ENCODE measurements at places on chromosomes 5 and 9. TPM values are rescaled to one million over a fixed set of nuclear protein-coding genes. Genes with fewer than 3 reads are reported as not detected.

Gene REXO4
- total RNA-seq = 9.9 TPM

Gene PDGFRB
- total RNA-seq = 37.9 TPM

Gene ST6GALNAC4
- 9.0 TPM for total RNA-seq

Gene PSD2
- 16.7 TPM for total RNA-seq

Gene ECM2
- total RNA-seq = 10.1 TPM

Gene TIMD4
- 0.45 TPM for total RNA-seq

Gene PCDHA11
- 27.7 TPM for total RNA-seq

GRCh38 chr5:136308212-136308795 lies 57.0 kb downstream of the TRPC7 start:
- no peak for DNase-seq

- DNase-seq = peak; percentile 20
These were observed 258.5 kb downstream of the AGTPBP1 start for GRCh38 chr9:85483208-85483607.

- no peak for DNase-seq
These were observed 22.6 kb upstream of the ANKDD1B start for GRCh38 chr5:75588666-75589065.

DNA sequence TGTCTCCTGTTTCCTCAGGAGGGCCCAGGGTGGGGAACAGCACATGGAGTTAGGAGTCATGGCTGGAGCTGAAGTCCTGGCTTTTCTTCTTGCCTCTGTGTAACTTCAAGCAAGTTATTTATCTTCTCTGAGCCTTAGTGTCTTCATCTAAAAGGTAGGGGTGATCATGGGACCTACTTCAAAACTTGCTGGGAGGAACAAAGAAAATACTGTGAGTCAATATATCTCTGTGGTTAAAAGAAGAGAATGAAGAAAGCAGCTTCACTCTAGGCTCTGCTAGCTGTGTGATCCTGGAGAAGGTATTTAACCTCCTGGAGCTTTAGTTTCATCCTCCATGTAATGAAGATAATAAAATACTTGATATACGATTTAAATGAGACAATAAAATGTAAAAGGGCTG lies 26.5 kb downstream of the AFAP1L1 start:
- DNase-seq = no peak

GRCh38 chr9:133064241-133065069 lies 2.7 kb downstream of the CEL start:
- no peak for DNase-seq

GRCh38 chr5:20949636-20950035 lies 961.6 kb upstream of the CDH18 start:
- DNase-seq = no peak

GRCh38 chr5:73314395-73315257 lies 134.0 kb downstream of the FOXD1 start:
- no peak for DNase-seq

- DNase-seq = no peak
These were observed 137.6 kb downstream of the SUSD1 start for GRCh38 chr9:112037281-112038016.

- DNase-seq = no peak
These were observed 46.7 kb upstream of the TBC1D9B start for GRCh38 chr5:179954434-179954833.

DNA sequence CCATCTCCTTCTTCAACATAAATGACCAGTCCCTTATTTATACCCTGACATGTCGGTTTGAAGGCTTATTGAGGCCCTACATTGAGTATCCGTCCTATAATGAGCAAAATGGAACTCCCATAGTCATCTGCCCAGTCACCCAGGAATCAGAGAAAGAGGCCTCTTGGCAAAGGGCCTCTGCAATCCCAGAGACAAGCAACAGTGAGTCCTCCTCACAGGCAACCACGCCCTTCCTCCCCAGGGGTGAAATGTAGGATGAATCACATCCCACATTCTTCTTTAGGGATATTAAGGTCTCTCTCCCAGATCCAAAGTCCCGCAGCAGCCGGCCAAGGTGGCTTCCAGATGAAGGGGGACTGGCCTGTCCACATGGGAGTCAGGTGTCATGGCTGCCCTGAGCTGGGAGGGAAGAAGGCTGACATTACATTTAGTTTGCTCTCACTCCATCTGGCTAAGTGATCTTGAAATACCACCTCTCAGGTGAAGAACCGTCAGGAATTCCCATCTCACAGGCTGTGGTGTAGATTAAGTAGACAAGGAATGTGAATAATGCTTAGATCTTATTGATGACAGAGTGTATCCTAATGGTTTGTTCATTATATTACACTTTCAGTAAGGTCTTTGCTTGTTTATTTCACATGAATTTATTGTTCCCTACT lies 38.2 kb upstream of the BTNL3 start:
- DNase-seq = no peak

DNA sequence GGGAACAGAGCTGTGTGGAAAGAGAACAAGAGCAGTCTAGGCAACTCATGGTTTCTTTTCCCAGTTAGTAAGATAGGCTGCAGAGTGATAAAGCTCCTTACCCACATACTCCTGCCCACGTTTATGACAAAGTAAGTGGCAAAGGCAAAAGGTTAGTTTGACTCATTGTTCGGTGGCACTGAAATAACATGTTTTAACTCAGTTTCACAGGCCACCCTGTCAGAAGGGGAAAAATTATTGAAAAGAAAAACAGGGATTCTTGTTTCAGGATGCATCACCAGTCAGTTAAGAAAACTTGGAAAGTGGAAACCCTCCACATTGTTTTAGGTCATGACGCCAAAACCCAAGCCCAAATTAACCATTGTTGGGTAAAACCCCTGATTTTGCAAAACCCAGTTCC lies 22.3 kb upstream of the DAB2 start:
- DNase-seq = no peak

GRCh38 chr5:140869555-140869886 lies 764 bp downstream of the PCDHA11 start:
- DNase-seq = peak; percentile 27

DNA sequence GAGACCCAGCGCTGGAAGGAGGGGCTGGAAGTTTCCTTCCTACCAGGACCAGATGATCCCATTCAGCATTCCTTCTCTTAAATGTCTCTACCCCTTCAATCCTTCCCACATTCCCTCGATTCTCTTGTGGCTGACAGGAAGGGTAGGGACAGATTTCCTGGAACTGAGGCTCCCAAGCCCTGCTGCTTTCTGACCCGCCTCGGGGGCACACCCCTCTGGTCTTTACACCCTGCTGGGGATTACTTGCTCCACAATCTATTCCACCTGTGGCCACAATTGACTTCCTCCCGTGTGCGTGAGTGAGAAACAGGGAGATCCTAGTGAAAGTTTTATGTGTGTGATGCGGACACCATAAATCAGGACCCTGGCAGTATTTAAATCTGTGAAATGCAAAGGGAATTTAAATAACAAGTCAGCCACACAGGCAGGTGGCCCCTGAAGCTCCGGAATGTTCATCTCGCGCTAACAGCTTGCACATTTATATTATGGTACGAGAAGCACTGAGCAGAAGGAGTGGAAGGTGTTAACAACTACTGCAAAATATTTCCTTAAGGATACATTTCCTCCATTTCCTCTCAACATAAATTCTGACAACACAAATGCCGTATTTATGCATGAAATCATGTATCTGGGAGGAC lies 237.5 kb downstream of the SLIT3 start:
- DNase-seq = no peak

DNA sequence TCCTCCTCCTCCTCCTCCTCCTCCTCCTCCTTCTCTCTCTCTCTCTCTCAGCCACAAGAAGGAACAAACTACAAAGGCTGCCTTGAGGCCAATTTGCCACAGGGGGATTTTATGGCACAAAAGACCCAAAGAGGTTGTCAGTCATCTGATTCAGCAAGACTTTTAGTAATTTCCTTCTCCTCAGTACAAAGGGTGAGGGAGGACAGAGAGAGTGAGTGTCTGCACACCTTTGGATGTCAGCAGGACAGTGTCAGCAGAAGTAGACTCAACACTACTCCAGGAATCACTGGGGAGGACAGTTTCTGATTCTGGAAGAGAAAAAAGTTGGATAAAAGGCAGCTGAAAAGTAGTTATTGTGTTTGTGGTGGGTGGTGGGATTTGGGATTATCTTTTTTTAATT lies 13.6 kb downstream of the TIMD4 start:
- no peak for DNase-seq

DNA sequence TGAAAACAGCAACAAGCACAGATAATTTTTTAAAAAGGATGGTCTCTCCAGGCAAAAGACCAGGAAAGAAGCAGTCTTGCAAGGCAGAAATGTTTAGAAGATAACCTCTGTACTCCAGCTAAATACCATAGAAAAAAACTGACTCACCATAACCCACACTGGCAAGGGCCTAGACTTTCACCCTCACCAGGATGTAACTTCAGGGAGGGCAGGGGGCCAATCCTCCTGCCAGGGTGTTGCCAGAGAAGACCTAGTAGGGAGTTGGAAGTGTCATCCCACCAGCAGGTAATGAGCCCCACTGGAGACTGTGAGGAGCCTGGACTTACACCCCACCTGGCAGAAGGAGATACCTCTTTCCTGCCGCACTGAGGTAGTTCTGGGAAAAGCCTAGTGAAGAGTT lies 97.6 kb downstream of the PRELID2 start:
- DNase-seq = no peak

GRCh38 chr5:150640311-150641005 lies at the start of gene SYNPO:
Gene SYNPO (plus strand): TSS chr5:150640660. CDS start chr5:150648276, 7,616 bp downstream.
- no peak for DNase-seq

DNA sequence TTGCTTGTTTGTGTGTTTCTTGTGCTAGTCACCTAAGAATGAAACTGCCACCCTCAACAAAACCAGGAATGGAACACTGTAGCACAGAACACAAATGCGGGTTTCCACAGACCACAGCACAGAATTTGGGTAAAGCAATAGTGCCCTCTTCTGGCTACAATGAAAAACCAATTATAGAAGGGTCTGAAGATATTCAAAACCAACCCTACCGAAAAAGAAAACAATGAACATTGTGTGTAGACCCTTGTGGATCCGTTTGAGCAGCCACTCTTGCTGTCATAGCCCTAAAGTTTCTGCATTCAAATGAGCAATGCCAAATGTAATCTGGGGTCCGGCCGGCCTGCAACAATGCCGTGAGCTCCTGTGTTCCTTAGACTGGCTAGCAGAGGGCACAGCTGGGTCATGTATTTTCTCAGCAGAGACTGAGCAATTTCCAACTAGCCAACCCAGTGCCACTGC lies 8.3 kb upstream of the ENC1 start:
- peak; percentile 68 for DNase-seq

Data from cerebellum (tissue), 4 donors.